ENCODE measurements at places on chromosomes 11 and 22. TPM values are rescaled to one million over a fixed set of nuclear protein-coding genes. Genes with fewer than 3 reads are reported as not detected.

Gene TENM4
- not detected for total RNA-seq

DNA sequence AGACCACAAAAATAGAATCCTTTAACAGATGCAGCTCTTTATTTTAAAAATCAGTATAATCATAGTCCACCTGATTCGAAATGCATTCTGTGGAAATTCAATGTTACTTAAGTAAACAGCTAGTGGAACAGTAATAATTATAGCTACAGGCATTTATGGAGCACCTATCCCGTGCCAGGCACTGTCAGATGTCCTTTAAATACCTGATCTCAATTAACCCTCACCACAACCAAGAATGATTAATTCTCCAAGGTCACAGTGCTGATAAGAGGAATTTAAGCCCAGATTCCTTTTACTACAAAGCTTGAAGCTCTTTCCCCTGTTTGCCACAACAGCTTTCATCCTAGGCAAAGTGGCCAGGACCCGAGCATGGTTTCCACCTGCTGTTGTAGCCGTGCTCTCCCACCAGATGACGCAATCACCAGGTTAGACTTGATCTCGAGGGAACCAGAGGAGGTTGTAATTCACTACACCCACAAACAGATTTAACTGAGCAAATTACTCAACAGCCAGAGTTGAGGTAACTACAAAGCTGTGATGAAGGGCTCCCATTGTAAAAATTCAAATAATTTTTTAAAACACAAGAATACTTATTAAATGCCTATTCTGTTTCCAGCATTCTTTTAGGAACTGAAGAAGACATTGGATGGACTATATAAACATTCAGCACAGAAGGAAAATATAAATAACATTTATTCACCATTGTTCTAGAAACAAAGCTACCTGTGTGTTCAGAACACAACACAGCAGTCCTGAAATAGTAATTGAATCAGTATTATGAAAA, 10.3 kb downstream of the PRDM10 start:
- H3K27ac ChIP-seq, result no peak overlapping the region
- peaks cover 6% of the 10 kb centered on the region for H3K4me1 ChIP-seq
- H3K4me3 ChIP-seq, result no peak overlapping the region
- H3K36me3 ChIP-seq, result peaks cover 6% of the 10 kb centered on the region
- DNase-seq, result peak; percentile 73

Gene TEX54
- 0.79 TPM for total RNA-seq

DNA sequence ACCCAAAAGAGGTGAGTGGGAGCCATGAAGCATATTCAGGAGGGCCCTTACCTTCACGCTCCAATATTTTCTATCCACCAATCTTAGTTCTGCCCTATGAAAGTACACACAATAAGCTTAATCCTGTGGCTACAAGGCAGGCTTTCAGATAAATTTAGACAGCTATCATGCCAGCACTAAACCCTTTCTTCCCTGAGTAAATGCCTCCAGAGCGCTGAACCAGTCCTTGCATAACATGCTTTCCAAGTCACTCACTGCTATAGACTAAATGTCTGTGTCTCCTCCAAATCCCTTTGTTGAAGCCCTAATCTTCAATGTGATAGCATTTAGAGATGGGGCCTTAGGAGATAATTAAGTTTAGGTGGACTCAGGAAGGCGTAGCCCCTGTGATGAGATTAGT, 50.3 kb upstream of the FIBIN start:
- no peaks in the 10 kb centered on the region for H3K4me1 ChIP-seq
- no peaks in the 10 kb centered on the region for H3K27me3 ChIP-seq
- H3K4me3 ChIP-seq, result no peak overlapping the region
- H3K27ac ChIP-seq, result no peak overlapping the region
- DNase-seq, result no peak

DNA sequence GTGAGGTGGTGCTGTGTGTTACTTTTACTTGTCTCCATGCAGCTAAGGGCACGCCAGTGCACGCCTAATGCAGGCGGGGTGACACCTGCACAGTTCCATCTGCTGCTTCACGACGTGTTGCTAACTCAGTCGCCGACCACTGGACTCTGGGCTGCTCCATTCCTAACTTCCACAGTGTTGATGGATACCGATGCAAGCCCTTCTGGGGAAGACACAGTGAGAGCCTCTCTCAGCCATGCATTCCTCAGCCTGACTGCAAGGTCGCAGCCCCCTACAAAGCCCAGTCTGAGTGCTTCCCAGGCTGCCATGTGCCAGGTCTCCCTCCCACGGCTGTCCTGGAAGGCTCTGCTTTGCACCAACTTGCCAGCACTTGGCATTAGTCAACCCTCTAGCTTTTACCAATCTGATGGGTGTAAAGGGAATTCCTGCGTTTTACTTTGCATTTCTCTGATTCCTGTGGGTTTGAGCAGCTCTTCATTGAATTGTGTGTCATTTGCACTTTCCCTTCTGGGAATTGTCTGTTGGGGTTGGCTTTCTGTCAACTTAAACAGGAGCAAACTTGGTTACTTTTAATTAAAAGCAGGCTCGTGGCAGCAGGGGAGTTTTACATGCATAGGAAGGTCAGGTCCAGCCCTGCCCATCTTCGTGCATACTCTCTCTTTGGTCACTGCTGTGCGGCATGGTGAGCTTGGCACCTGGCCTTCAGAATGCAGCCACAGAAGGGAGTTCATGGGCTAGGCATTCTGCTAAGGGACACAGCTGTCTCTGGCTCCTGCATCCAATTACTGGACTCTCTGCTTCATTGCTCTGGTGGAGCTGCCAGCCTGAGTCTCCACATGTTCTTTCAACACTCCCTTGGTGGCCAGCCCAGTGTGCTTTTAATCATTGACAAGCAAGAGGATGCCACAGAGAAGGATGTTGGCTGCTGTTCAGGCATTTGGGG, 34.6 kb upstream of the SHANK2 start:
- DNase-seq, result no peak
- H3K4me3 ChIP-seq, result no peak overlapping the region
- H3K27me3 ChIP-seq, result peaks cover 2% of the 10 kb centered on the region
- no peaks in the 10 kb centered on the region for H3K36me3 ChIP-seq

DNA sequence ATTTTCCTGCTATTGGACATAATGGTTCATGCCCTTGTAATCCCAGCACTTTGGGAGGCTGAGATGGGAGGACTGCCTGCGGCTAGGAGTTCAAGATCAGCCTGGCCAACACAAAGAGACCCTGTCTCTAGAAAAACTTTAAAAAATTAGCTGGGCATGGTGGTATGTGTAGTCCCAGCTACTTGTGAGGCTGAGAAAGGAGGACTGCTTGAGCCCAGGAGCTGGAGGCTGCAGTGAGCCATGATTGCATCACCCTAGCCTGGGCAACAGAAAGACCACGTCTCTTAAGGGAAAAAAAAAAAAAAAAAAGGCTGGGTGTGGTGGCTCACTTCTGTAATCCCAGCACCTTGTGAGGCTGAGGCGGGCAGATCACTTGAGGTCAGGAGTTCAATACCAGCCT, 94.0 kb downstream of the APOL5 start:
- no peak for DNase-seq
- no peak overlapping the region for H3K27ac ChIP-seq
- no peak overlapping the region for H3K4me3 ChIP-seq
- peaks cover 5% of the 10 kb centered on the region for H3K27me3 ChIP-seq
- no peaks in the 10 kb centered on the region for H3K4me1 ChIP-seq
